Stimulated activated CD4-positive, alpha-beta T cell treated with anti-CD3 and anti-CD28 coated beads, Interleukin-15, amount 100 ng/mL, for 1 hour (primary cell): ENCODE measurements at places on chromosomes 3 and 15.

GRCh38 chr15:71888797-71889196 is 78.4 kb downstream of the NR2E3 start:
- DNase-seq = no peak

DNA sequence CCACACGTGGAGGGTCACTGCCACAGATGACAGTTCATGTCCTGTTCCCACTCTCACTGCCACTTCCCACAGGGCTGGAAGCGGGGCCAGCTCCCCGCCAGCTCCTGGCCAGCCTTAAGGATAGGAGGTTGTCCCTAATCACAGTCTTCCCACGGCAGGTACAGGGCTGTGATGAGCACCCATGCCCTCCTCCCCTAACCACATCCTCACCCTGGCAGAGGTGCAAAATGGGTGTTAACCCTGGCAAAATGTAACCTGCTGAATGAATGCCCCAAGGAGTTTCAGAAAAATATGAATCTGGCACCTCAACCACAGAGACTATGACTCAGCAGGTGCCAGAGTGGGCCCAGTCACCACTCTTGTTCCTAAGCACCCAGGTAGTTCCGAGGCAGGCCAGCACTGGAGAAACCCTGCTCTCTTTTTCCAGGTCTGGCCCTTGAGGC is 185.1 kb upstream of the TPM1 start:
- DNase-seq = no peak

DNA sequence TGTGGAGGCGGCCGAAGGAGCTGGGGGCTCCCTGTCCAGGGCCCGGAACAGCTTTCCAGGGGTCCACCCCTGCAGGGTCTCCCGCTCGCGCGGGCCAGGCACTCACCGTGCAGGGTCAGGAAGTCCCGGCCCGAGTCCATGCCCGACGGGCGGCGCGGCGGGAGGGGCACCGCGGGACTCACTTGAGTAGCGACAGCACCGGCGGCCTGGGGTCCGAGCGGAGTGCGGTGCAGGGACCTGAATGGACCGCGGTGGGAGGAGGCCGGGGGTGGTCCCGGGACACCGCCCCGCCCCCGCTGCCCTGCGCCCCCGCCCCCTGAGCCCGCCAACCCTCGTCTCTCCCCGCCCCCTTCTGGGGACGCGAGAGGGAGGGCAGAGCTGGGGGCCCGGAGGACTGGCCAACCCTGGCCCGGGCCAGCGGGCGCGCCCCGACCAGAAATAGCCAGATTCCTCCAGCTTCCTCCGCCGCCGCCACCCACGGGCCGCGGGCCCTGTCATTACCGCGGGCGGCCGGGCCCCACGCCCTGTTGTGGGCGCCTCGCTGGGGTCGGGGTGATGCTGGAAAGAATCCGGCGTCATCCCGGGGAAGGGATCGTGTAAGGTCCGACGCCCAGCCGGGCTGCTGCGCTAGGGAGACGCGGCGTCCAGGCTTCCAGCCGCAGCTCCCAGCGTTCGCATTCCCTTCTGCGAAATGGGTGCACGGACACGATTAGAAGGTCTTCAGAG is at the start of gene PLCD1:
Gene PLCD1 (minus strand): TSS at position 243 of the 726 bp plus-strand sequence. CDS start 103 bp downstream, at position 140.
- DNase-seq = no peak

DNA sequence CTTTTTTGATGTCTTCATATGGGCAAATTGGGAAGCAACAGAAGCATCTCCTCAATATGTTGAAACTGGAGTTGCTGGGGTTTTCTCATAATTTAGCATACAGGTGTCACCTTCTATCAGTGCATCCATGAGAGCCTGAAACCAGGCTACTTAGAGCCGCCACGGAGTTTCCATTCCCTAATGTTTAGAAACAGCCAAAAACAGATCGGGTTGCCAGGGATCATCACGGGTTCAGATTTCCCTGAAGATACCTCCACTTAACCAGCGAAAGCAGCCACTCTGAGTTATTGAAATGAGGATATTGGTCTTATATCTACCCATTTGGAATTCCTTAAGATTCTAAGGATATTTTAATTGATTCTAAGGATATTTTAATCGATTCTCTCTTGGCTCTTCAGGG is 14.5 kb downstream of the TERB2 start:
- no peak for DNase-seq

- DNase-seq = no peak
These were observed 11.7 kb downstream of the SCAANT1 start for GRCh38 chr3:63900459-63900858.

GRCh38 chr3:61807865-61808276 is 246.5 kb downstream of the PTPRG start:
- no peak for DNase-seq

- DNase-seq = no peak
These were observed 61.0 kb upstream of the BBX start for GRCh38 chr3:107461721-107462120.

DNA sequence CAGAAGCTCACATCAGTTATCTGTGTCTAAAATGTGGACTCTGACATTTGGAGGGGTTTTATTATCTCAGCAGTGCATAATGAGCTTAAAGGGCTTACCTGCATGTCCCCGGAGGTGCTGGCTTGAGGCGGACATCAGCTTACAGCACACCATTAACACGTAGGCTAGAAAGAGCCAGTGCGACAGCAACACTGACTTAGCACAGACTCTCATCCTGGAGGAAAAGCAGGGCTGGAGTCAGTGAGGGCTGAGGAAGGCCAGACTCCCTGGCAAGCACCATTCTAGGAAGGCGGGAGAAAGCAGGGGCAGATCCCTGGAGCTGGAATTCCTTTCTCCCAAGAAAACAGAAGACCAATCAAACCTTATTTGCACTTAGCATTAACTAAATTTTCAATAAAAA is 51.7 kb downstream of the TAFA4 start:
- no peak for DNase-seq

DNA sequence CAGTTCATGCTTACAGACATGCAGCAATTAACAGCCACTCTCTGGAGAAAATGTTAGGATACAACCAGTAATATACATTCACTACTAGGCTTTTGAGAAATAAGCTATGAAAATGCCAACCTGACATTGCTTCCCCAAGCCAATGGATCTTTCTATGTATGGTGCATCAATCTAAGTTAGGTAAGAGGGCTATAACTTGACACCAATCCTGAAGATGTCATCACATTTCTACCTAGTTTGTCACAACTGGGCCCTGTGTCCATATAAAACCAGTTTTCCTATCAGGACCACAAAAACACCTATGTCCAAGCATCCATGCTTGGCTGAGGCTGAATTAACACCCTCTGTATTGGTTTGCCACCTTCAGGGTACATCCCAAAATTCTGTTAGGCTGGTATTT is 13.8 kb upstream of the GPX1 start:
- no peak for DNase-seq

DNA sequence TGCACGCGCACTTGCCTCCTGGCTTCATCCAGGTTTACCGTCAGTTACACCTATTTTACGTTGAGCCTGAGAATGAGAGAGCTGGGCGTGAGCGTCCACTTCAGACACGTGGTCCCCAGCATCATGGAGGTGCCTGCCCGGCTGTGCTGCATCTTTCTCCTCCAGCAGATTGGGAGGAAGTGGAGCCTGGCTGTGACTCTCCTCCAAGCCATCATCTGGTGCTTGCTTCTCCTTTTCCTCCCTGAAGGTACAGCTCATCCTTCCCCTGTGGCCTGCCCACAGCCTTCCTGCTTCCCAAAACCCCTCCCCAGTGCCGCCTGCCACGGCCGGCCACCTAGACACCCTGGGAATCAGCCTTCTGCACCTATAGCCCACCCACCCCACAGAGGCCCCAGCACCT is 31.6 kb downstream of the SLC22A14 start:
- no peak for DNase-seq

- no peak for DNase-seq
These were observed 74.8 kb downstream of the TMEM266 start for GRCh38 chr15:76134537-76134936.

DNA sequence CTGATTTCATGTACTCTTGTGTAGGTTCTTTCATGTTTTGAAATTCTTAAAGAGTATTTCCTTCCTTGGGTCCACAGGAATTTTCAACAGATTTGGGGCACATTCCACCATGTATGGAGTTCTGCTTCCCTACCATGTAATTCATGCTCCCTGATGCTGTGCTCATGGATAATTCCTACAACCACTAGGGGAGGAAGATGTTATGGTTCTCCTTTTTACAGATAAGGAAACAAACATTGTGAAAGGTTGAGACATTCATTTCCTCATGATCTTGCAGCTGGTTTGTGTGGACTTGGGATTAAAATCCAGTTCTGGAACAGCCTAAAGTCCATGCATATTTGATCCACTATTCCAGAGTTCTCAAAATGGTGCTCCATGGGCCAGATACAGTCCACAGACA is 174.9 kb upstream of the FRMD4B start:
- no peak for DNase-seq

DNA sequence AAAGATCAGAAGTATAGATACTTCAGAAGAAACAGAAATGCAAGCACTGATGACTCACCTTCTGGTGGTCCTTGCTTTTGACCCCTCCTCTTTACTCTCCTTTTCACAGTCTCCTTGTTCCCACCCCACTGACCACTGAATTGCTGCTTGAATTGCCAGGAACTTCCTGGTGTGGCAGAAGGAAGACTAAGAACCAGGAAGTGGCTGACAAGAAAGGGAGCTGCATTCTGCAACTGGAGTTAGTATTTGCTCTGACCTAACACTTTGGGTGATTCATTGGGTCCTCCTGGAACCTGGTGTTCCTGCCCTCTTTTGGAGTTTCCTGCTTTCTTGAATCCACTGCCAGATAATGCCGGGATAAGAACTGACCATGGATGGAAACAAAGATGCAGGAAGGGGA is 23.0 kb downstream of the KY start:
- DNase-seq = no peak

- no peak for DNase-seq
These were observed 9.1 kb downstream of the ABHD5 start for GRCh38 chr3:43699864-43700263.

DNA sequence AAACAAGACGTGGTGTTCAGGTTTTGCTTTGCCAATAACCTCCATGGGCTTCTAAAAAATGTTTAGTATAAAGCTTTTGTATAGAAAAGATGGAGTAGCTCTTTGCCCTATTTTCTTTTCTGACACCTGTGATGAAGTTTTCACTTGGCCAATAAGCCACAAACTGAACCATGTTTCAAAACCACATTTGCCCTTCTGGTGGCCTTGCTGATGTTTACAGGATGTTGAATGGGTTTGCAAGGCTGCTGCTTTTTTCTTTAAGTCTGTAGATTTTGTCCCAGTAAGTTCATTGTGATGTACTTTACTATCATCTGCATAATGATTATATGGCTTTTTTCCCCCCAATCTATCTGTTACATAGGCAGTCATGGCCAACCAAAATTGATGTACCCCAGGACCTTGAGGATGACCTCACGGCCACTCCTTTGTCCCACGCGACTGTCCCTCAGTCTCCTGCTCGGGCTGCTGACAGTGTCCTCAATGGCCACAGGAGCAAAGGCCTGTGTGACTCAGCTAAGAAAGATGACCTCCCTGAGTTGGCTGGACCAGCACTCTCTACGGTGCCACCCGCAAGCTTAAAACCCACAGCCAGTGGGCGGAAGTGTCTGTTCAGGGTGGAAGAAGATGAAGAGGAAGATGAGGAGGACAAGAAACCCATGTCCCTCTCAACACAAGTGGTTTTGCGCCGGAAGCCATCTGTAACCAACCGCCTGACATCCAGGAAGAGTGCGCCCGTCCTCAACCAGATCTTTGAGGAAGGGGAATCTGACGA is 60.8 kb downstream of the SNRK start:
- DNase-seq = no peak
